T follicular helper cell (primary cell): ENCODE measurements at places on chromosomes 11 and 22.

- no peak for DNase-seq
These were observed 4.7 kb downstream of the SHANK2 start for GRCh38 chr11:71247551-71248250.

- no peak for DNase-seq
These were observed 76.2 kb downstream of the TSPAN18 start for GRCh38 chr11:44803009-44803408.

DNA sequence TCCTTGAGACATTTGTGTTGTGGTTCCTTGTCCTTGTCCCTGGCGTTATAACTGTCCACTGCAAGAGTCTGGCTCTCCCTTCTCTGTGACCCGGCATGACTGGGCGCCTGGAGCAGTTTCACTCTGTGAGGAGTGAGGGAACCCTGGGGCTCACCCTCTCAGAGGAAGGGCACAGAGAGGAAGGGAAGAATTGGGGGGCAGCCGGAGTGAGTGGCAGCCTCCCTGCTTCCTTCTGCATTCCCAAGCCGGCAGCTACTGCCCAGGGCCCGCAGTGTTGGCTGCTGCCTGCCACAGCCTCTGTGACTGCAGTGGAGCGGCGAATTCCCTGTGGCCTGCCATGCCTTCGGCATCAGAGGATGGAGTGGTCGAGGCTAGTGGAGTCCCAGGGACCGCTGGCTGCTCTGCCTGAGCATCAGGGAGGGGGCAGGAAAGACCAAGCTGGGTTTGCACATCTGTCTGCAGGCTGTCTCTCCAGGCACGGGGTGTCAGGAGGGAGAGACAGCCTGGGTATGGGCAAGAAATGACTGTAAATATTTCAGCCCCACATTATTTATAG, 23.0 kb downstream of the MYBPC3 start:
- DNase-seq = no peak

- no peak for DNase-seq
These were observed 12.2 kb downstream of the BCL9L start for GRCh38 chr11:118913411-118914125.

DNA sequence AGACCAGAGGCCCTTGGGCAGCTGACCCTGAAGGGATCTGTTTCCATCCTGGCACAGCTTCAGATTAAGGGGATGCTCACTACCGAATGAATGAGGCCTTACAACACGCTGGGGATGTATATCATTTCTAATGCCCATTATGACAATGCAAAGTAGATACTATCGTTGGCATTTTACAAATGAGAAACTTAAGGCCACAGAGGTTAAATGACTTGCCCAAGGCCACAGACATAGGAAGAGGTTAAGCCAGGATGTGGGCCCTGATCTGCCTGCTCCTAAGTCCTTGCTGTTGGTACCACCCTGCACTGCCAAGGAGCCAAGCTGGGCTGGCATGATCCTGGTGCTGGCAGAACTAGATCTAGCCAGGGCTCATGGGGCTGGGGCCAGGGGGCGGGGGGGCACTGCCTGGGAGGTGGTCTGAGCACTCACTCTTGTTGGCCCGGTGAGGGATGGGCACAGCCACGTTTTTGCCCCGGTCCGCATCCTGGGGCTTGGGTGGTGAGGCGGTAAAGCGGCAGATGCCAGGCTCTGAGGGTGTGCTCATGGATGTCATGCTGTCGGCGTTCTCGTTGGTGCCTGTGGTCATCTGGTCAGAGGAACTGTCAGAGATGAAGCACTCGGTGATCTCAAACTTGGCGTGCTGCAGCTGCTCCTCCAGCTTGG, 102.8 kb downstream of the CEP164 start:
- no peak for DNase-seq
